ENCODE measurements at places on chromosomes 2 and 18.

GRCh38 chr2:227058888-227059399 is 105.1 kb downstream of the COL4A4 start:
- no peak for DNase-seq

DNA sequence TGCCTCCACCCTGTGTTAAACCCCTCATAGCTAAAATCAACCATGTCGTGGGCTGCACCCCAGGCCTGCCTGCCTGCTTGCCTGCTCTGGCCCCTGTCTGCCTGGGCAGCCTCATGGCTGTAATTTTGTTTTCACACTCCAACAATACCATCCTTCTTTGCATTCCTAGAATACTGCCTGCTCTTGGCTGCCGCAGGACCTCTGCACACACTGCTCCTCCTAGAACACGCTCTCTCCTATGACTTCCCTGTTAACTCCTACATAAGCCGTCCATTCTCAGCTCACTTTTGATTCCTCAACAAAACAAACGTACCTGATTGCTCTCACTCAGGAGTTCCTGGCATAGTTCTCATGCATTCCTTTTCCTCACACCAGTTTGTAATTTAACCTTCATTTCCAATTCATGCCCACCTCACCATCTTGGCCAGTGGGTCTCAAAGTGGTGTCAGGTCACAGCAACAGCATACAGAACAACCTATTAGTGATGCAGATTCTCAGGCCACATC is 2.5 kb downstream of the UXS1 start:
- DNase-seq, result no peak

GRCh38 chr2:19802086-19802841 is 99.5 kb downstream of the TTC32 start:
- DNase-seq, result no peak

DNA sequence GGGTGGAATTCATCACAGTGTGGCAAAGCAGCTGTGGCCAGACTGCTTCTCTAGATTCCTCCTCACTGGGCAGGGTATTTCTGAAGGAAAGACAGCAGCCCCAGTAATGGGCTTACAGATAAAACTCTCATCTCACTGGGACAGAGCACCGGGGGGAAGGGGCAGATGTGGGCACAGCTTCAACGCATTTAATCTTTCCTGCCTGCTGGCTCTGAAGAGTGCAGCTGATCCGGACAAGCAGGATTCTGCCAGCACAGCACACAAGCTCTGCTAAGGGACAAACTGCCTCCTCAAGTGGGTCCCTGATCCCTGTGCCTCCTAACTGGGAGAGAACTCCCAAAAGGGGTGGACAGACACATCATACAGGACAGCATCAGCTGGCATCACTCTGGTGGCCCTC is 779.9 kb upstream of the CNTNAP5 start:
- no peak for DNase-seq

- DNase-seq, result no peak
These were observed 37.6 kb downstream of the TGFBRAP1 start for GRCh38 chr2:105291981-105292380.

DNA sequence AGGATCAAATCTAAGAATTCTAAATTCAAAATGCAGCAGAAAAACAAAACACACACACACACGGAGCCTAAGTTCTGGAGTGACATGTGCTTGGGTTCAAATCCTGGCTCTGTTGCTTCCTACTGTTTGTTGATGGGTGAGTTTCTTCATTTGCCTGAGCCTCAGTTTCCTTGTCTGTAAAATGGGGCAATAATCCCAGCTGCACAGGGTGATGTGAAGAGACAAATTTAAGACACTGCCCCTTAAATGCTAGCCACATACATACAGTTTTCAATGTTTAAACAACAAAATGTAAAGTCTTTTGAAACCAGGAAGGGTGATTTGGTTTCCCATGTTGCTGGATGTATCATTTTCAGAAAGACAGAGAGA is 943 bp upstream of the GPR17 start:
- DNase-seq, result no peak

GRCh38 chr18:36420826-36421225 is 123.3 kb downstream of the FHOD3 start:
- DNase-seq, result no peak

GRCh38 chr2:45497355-45497754 is 113.7 kb downstream of the SRBD1 start:
- peak; percentile 65 for DNase-seq

GRCh38 chr18:33924576-33924975 is 300.1 kb downstream of the NOL4 start:
- no peak for DNase-seq

- no peak for DNase-seq
These were observed 48.0 kb downstream of the TCF7L1 start for GRCh38 chr2:85181134-85181631.

GRCh38 chr18:33212363-33212762 is 228.2 kb downstream of the CCDC178 start:
- no peak for DNase-seq

DNA sequence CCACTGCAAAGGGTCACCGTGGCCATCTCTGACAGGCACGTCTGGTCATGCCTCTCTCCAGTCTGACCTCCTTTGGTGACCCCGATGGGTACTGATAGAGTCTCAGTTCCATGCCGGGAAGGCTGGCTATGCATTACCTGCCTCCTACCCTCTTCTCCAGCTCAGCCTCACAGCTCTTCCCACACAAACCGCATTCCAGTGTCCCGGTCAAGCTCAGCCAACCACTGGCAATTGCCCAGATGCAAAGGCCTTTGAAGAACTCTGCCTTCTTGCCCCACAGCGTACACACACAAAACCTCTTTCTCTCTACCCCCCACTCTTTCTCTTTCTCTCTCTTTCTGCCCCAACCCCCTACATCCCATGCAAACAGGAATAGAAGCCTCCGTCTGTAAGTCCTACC is 37.6 kb downstream of the TMEM163 start:
- DNase-seq, result no peak
